Activated T-helper 2 cell treated with anti-CD3 and anti-CD28 coated beads, Interferon-gamma antibody, Interleukin-2, Interleukin-4, amounts not matched to agents 10 μg/mL and 5 μg/mL and 100 μg/mL, durations not matched to agents 14 hours and 24 hours and 36 hours (primary cell): ENCODE measurements at places on chromosomes 13 and 19. TPM values are rescaled to one million over a fixed set of nuclear protein-coding genes. Genes with fewer than 3 reads are reported as not detected.

Gene CEACAM4
- total RNA-seq, result not detected in 2 replicates

Gene ZNF429
- 3.1 and 5.0 TPM in 2 replicates for total RNA-seq

Gene BBC3
- 14.6 and 16.3 TPM in 2 replicates for total RNA-seq

Gene DYRK1B
- total RNA-seq, result 6.7 and 7.3 TPM in 2 replicates

Gene ZNF564
- 7.4 and 7.6 TPM in 2 replicates for total RNA-seq

DNA sequence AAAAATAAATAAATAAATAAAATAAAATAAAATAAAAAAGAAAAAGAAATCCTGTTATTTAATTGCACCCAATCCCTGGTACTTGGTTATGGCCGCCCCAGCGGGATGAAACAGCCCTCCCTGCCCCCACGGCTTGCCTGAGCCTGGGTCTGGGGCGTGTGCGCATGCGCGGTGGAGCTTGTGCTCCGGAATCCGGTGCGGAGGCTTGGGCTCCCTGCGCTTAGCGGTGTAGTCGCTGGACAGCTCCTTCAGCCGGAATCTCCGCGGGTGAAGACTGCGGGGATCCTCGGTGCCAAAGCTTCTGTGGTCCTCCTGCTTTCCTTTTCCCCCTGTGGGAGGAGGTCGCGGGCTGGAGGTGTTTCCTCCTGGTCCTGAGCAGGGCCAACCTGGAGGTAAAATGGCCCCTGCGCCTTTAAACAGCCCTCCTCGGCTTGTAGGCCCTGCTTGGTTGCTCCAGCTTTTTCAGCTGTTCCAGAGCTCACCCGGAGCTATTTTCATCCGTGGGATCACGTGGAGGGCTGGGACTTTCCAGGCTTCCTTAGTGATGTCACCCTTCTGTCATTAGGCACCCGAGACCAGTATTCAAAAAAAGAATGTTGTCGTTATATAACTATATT is at the start of gene PLA2G4C:
PLA2G4C (minus strand) TSS at position 468 of the 617 bp plus-strand sequence. CDS start 4,288 bp downstream, outside the sequence.
- peak; percentile 75 for DNase-seq

- peak; percentile 59 for DNase-seq
These were observed 202.9 kb downstream of the ATP8A2 start for GRCh38 chr13:25574437-25575411.

GRCh38 chr19:33408538-33409434 is 35.3 kb downstream of the CEBPG start:
- DNase-seq, result no peak

DNA sequence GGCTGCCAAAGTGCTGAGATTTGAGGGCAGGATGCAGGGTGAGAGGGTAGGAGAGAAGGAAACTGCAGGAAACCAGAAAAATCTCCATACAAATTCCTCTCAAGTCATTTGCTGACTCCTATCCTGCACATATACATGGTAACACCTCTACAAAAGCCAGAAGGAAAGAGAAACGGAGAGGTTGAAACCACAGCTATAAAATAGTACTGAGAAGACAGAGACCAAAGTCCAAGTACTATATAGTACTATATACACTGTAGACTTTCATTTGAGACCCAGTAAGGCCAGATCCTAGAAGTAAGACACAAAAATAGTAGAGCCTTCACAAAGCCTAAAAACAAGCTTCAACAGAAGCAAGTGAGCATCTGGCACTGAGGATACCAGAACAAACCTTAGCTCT is 103.1 kb downstream of the UGGT2 start:
- no peak for DNase-seq

DNA sequence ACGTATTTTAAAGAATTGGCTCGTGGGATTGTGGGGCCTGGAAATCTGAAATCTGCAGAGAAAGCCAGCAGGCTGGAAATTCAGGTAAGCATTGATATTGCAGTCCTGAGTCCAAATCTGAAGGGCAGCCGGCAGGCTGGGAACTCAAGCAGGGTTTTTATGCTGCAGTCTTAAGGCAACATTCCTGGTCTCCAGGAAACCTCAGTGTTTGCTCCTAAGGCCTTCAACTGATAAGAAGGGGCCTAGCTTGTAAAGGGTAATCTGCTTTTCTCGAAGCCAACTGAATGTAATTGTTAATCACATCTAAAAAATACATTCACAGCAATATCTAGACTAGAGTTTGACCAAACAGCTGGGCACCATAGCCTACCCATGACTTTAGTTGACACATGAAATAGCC is 154.4 kb downstream of the EFNB2 start:
- no peak for DNase-seq

GRCh38 chr13:103229674-103230073 is 163.5 kb upstream of the SLC10A2 start:
- no peak for DNase-seq

DNA sequence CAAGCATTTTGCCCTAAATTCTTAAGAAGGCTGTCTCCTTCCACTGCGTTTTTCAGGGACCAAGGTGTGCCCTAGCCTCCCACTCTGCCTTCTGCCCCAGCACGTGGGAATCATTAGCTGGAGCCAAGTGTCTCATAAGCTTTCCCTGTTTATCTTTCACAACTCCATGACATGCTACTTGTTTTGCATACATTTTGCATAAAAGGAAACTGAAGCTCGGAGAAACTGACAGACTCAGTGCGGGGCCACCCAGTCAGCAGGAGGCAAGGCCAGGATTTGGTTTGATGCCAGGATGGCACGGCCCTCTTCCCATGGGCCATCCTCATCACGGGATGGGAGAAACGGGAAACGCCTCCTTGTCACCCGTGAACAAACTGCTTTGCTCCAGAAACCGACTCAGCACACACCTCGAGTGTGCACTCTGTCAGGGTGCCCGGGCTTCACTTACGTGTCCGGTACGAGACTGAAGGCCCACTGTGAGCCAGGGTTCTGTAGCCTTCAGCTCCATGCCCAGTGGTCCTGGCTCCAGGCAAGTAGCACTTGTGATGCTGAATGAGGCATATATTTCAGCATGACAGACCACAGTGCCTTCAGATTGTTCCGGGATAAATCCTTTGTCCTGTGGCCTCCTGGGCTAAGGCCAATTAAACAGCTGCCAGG is 9.6 kb downstream of the CEBPA start:
- DNase-seq, result no peak

- no peak for DNase-seq
These were observed 32.6 kb upstream of the ASF1B start for GRCh38 chr19:14168993-14169392.

GRCh38 chr19:11504502-11505031 is 1.1 kb downstream of the ZNF653 start:
- DNase-seq, result no peak

GRCh38 chr19:7841751-7842660 is 12.0 kb downstream of the EVI5L start:
- DNase-seq, result no peak

DNA sequence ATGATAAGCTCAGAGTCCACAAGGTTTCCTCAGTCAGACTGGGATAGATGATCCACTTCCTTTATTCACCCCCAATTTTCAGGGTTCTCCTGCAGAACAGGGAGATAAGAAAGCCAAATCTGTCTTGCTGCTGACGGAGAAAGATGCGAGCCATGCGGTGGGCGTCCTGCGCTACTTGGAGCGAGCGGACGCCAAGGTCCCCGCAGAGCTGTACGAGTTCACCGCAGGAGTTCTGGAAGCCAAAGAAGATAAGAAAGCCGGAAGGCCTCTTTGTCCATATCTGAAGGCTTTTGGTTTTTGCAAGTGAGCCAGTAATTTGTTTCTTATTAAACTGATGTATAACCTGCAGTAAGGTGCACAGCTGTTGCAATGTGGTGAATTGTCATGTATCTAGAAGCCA is 66.7 kb downstream of the SLC7A9 start:
- no peak for DNase-seq
